Sigmoid colon (tissue), 7 donors: ENCODE measurements at places on chromosomes 6 and 20. TPM values are rescaled to one million over a fixed set of nuclear protein-coding genes. Genes with fewer than 3 reads are reported as not detected.

GRCh38 chr6:138250513-138251247 lies 32.4 kb upstream of the PBOV1 start:
- DNase-seq, result no peak

DNA sequence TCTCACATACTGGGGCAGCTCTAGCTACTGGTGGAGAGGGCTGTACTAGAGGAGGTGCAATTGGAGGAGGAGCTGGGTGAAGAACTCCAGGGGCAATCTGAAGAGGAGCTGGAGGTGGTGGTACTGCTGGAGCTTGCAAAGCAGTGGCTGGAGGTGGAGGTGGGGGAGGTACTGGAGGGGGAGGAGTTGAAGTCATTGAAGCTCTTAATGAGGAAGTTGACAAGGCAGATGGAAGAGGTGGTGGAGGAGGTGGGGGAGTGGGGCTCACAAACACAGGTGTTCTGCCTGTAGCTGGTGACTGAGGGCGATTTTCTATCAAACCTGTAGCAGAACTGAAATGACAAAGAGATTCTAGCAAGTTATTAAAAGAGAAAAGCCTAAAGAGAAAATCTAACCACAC lies 77.6 kb downstream of the WASF1 start:
- DNase-seq, result no peak

The ARFGEF3 gene
- total RNA-seq, result 1.5 TPM

DNA sequence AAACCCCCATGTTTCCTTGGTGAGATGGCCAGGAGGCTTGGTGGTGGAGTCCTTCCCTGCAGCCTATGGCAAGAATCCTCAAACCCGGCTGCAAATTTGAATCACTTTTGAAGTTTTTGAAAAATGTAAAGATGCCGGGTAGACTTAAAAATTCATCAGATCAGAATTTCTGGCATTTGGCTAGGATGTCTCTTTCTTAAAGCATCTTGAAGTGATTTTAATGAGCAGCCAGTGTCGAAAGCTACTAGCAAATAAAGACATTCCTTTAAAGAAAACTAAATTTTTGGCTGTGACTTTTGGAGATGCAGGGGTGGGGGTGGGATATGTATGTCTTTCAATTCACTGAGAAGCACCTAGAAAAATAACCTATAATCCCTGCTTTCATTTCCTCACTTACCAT lies 25.6 kb upstream of the NOX3 start:
- DNase-seq, result no peak

DNA sequence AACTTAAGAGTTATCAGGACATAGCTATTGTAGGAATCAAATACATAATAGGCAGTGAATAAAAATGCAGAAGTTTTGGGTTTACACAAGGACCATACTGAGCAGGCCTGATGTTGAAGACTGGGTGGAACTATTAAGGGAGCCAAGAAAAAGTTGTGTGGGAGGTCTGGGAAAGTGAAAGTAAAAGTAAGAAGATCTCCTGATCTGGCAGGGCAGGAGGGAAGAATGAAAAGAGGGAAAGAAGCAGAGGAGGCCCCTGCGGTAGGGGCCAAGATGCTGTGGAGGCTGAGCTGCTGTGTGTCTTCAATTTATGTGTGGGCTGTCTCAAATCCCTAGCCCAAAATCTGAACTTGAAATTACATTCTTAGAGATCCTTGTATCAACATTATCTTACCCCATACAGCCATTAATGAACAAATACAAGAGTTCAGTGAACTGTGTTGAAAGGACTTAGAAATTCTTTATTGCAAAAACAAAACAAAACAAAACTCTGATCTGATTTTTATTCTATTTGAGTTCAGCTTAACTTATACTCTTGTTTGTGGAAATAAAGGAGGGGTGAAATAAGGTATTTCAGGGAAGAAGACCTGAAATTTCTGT lies 1183.8 kb downstream of the HACE1 start:
- no peak for DNase-seq

The RSPH3 gene
- 8.6 TPM for total RNA-seq

GRCh38 chr6:54086439-54086838 lies 24.8 kb upstream of the MLIP start:
- DNase-seq, result no peak
